ENCODE measurements at places on chromosomes 5 and 9. TPM values are rescaled to one million over a fixed set of nuclear protein-coding genes. Genes with fewer than 3 reads are reported as not detected.

The NAIP gene
- total RNA-seq, result 0.91 TPM

The ZDHHC11 gene
- total RNA-seq, result 6.4 TPM

The PPP1R26 gene
- 1.5 TPM for total RNA-seq

The TAF1L gene
- 0.02 TPM for total RNA-seq

The GNA14 gene
- 0.54 TPM for total RNA-seq

The MELK gene
- 66.1 TPM for total RNA-seq

The ST6GALNAC4 gene
- 14.9 TPM for total RNA-seq

The ABL1 gene
- total RNA-seq, result 32.3 TPM

The CEL gene
- total RNA-seq, result 0.98 TPM

The FOXD4 gene
- total RNA-seq, result 0.19 TPM

The LCN15 gene
- not detected for total RNA-seq

The UNC5A gene
- not detected for total RNA-seq

The EXOC3 gene
- 49.7 TPM for total RNA-seq

The SLC45A2 gene
- not detected for total RNA-seq

The KIAA0825 gene
- total RNA-seq, result 1.1 TPM

The MYOZ3 gene
- total RNA-seq, result 0.30 TPM

The SLC22A4 gene
- total RNA-seq, result 0.66 TPM

The TEK gene
- total RNA-seq, result not detected

The PCDHAC1 gene
- not detected for total RNA-seq

The CDC26 gene
- total RNA-seq, result 44.2 TPM

The CBY3 gene
- 0.71 TPM for total RNA-seq

The TMEM232 gene
- total RNA-seq, result 1.2 TPM

All from activated CD4-positive, alpha-beta T cell treated with anti-CD3 and anti-CD28 coated beads for 36 hours (primary cell).